ENCODE measurements at places on chromosomes 1 and 21.

DNA sequence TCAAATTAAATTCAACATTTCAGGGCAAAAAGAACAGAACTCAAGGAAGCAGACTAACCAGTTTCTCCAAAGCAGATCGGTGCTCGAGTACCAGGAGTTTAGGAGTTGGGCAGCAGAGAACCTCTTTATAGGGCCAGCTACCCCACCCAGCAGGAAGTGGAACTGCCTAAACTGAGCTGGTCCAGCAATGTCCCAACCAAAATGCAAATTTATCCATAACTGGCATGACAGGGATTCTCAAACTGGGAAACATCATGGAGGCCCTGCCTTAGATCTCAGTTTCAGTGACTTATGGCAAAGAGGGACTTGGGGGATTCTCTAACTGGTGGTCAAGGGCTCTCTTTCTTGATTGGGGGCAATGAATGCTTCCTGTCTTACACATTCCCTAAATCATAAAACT lies at the start of gene SPRR2B:
Gene SPRR2B, minus strand, starts transcription at position 101 of the 400 bp plus-strand sequence. CDS start 772 bp downstream, outside the sequence.
- no peak for DNase-seq

- no peak for DNase-seq
Observed at GRCh38 chr1:58745666-58746065, 38.2 kb downstream of the JUN start.

DNA sequence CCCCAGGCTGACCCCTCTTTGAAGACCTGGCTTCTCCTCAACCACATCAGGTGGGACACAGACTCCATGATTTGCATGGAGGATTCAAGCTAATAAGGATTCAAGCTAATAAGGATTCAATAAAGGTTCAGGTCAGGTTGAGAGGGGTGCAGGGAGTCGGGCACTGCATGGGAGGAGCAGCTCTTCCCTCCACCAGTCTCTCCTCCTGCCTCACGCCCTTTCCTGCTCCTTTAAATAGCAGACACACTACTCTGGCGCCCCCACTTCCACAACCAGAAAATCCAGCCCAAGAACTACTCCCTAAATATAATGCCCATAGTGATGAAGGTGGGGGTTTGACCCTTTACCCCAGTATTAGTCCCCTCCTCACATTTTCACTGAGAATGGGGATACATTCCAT lies 7.1 kb downstream of the MEX3A start:
- no peak for DNase-seq

- DNase-seq: no peak
Observed at GRCh38 chr1:196655071-196655470, 3.2 kb downstream of the CFH start.

DNA sequence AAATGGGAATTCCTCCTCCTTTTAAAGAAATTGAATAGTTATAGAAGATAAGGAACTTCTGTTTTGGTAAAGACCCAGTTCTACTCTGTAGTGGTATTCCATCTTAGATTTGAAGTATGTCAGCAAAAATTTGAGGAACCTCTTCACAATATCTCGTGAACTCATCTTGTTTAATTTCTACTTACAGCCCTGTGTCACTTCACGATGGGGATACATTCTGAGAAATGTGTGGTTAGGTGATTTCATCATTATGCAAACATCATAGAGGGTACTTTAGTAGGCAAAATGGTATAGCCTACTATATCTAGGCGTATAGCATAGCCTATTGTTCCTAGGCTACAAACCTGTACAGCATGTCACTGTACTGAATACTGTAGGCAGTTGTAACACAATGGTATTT lies 36.0 kb downstream of the ALG6 start:
- DNase-seq: no peak

DNA sequence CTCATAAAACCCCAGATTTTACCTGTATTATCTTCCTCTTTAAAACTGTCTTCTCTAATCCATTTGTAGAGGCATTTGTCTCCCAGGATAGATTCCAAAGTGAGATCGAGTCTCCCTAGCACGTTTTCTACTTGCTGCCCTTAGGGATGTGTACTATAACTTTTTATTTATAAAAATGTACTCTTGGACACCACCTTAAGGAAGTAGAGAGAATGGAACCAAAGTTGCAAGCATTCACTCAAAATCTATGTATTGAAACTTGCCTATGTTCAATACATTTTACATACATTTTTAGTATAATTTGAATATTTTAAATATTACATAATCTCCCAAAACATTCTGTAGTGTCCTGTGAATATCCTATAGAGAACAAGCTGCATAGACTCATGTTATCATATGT lies 842 bp upstream of the SPRR2A start:
- no peak for DNase-seq

DNA sequence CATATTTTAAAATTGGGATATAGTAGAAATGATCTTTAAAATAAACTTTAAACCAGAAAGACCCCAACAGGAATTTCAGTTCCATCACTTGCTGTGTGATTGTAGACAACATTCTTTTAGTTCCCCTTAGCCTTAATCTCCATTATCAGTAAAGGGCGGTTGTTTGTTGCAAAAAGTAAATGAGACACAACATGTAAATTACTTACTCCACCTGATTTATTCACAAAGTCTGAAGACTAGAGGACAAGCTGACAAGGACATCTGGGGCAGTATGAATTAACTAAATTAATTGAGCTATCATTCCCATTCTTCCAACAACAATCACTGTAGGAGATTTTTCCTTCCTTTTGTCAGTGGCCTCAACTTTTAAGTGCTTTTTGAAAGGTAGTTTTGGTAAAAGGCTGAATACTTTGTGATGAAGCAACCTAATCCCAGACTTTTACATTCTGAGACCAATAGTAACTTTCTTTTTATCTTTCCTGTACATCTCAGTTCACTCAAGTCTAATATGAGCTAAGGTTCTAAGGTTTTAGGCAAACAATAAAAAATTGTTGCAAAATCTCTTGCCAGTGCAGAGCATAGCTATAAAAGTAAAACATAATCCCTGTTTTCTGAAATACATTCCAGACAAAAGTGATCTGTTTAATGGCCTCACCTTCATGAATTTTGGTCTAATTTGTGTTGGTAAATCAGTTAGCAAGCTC lies 6.2 kb downstream of the SLC19A2 start:
- DNase-seq: no peak

GRCh38 chr1:18093193-18093592 lies 14.4 kb upstream of the IGSF21 start:
- DNase-seq: no peak
